ENCODE measurements at places on chromosomes 12 and 14. TPM values are rescaled to one million over a fixed set of nuclear protein-coding genes. Genes with fewer than 3 reads are reported as not detected.

MUCL1 gene
- not detected for total RNA-seq

TMEM179 gene
- not detected for total RNA-seq

DENR gene
- total RNA-seq, result 52.7 TPM

GZMB gene
- 77.5 TPM for total RNA-seq

DNA sequence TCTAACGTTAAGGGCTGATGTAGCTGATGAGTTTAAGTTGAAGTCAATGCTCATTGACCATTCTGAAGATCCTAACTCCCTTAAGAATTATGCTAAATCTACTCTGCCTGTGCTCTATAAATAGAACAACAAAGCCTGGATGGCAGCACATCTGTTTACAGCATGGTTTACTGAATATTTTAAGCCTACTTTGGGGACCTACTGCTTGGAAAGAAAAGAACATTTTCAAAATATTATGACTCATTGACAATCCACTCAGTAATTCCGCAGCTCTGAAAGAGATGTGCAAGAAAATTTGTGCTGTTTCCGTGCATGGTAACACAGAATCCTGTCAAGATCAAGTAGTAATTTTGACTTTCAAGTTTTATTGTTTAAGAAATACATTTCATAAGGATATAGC lies 35.0 kb upstream of the NAV3 start:
- H3K27me3 ChIP-seq, result no peaks in the 10 kb centered on the region
- no peaks in the 10 kb centered on the region for H3K36me3 ChIP-seq
- DNase-seq, result no peak
- H3K4me3 ChIP-seq, result no peak overlapping the region

- no peak overlapping the region for H3K4me3 ChIP-seq
- H3K4me1 ChIP-seq, result peaks cover 8% of the 10 kb centered on the region
- DNase-seq, result no peak
- H3K27ac ChIP-seq, result no peak overlapping the region
- H3K27me3 ChIP-seq, result no peaks in the 10 kb centered on the region
- H3K36me3 ChIP-seq, result no peaks in the 10 kb centered on the region
Observed at GRCh38 chr12:122918827-122919226, 22.9 kb upstream of the VPS37B start.

GRCh38 chr12:107761502-107761904 lies 566 bp upstream of the PRDM4 start:
- peak overlapping the region; percentile 91 for H3K27ac ChIP-seq
- H3K4me3 ChIP-seq, result peak overlapping the region; percentile 80
- DNase-seq, result no peak

GRCh38 chr12:105740970-105741725 lies 397.6 kb downstream of the NUAK1 start:
- no peak overlapping the region for H3K4me3 ChIP-seq
- no peak for DNase-seq
- H3K27ac ChIP-seq, result no peak overlapping the region
- H3K36me3 ChIP-seq, result no peaks in the 10 kb centered on the region
- no peaks in the 10 kb centered on the region for H3K27me3 ChIP-seq
- H3K4me1 ChIP-seq, result no peaks in the 10 kb centered on the region

DNA sequence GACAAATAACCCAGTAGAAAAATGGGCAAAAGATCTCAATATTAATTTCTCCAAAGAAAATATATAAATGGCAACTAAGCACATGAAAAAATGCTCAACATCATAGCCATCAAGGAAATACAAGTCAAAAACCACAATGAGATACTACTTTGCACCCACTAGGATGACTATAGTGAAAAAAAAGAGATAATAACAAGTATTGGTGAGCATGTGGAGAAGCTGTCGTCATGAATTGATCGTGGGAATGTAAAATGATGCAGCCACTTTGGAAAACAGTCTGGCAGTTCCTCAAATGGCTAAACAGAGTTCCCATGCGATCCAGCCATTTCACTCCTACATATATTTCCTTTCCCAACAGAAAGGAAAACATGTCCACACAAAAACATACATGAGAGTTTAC lies 18.1 kb downstream of the JDP2 start:
- DNase-seq, result no peak
- H3K36me3 ChIP-seq, result no peaks in the 10 kb centered on the region
- peaks cover 10% of the 10 kb centered on the region for H3K4me1 ChIP-seq
- H3K27ac ChIP-seq, result no peak overlapping the region

DNA sequence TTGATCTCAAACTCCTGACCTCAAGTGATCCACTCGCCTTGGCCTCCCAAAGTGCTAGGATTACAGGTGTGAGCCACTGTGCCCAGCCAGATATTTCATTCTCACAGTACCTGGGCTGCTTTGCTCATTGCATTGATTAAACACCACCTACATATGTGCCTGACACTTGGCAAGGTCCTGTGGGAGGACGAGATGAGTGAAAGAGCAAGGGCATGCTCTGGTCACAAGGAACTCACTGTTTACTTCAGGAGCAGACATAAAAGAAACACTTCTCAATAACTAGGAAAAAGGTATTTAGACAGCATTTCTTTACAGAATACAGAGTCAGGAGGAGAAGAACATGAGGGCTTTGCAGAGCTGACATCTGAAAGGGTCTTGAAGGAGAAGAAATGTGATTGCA lies 91.7 kb downstream of the TMCC3 start:
- no peak for DNase-seq
- H3K4me1 ChIP-seq, result no peaks in the 10 kb centered on the region
- no peak overlapping the region for H3K27ac ChIP-seq
- H3K4me3 ChIP-seq, result no peak overlapping the region
- peaks cover 25% of the 10 kb centered on the region for H3K27me3 ChIP-seq
- H3K36me3 ChIP-seq, result no peaks in the 10 kb centered on the region

DNA sequence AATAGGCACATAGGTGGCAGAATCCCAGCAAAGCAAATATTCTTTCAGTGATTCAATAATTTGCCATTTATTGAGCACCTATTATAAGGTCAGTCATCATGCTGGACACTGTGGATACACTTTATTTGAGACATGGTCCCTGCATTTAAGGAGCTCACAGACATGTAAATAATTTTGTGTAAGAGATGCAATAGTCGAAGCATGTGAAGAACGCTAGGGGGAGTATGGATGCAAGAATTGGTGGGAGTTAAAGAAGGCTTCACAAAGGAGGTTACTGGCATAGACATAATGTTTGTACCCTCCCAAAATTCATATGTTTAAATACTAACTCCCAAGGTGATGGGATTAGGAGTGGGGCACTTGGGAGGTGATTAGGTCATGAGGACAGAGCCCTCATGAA lies 260.6 kb upstream of the GARIN6 start:
- no peaks in the 10 kb centered on the region for H3K27me3 ChIP-seq
- H3K4me3 ChIP-seq, result no peak overlapping the region
- DNase-seq, result no peak
- H3K36me3 ChIP-seq, result no peaks in the 10 kb centered on the region
- H3K27ac ChIP-seq, result no peak overlapping the region

GRCh38 chr14:23571701-23572523 lies 4.3 kb upstream of the AP1G2 start:
- H3K4me3 ChIP-seq, result no peak overlapping the region
- no peak overlapping the region for H3K27ac ChIP-seq
- DNase-seq, result no peak
- H3K27me3 ChIP-seq, result peaks cover 26% of the 10 kb centered on the region

All from activated CD4-positive, alpha-beta T cell treated with anti-CD3 and anti-CD28 coated beads, Interleukin-2, amount 10 ng/mL, durations not matched to agents 7 days and 5 days (primary cell).